Vagina (tissue), 2 donors: ENCODE measurements at places on chromosomes 6 and 20. TPM values are rescaled to one million over a fixed set of nuclear protein-coding genes. Genes with fewer than 3 reads are reported as not detected.
A peak's percentile ranks its signal among the peaks of the same experiment; 100 is the strongest.

GRCh38 chr6:115945306-115945705 is 115.4 kb downstream of the FRK start:
- H3K27ac ChIP-seq: no peak overlapping the region
- no peak overlapping the region for H3K4me3 ChIP-seq
- no peak for DNase-seq
- H3K36me3 ChIP-seq: no peaks in the 10 kb centered on the region

GRCh38 chr6:96816301-96816817 is 20.9 kb downstream of the GPR63 start:
- no peaks in the 10 kb centered on the region for H3K36me3 ChIP-seq
- no peaks in the 10 kb centered on the region for H3K4me1 ChIP-seq
- no peaks in the 10 kb centered on the region for H3K27me3 ChIP-seq
- H3K4me3 ChIP-seq: no peak overlapping the region

- no peak overlapping the region for H3K4me3 ChIP-seq
- no peaks in the 10 kb centered on the region for H3K4me1 ChIP-seq
- H3K27me3 ChIP-seq: no peaks in the 10 kb centered on the region
- no peaks in the 10 kb centered on the region for H3K36me3 ChIP-seq
- H3K27ac ChIP-seq: no peak overlapping the region
- no peak for DNase-seq
These were observed 65.5 kb downstream of the ISM1 start for GRCh38 chr20:13286607-13287006.

- H3K4me1 ChIP-seq: peaks cover 8% of the 10 kb centered on the region
- H3K36me3 ChIP-seq: no peaks in the 10 kb centered on the region
- DNase-seq: no peak
- no peaks in the 10 kb centered on the region for H3K27me3 ChIP-seq
These were observed 32.5 kb downstream of the MYH7B start for GRCh38 chr20:34988191-34988540.

GRCh38 chr6:157226026-157226625 is 97.2 kb downstream of the TMEM242 start:
- peak; percentile 87 for DNase-seq
- peak overlapping the region; percentile 54 for H3K27ac ChIP-seq
- no peaks in the 10 kb centered on the region for H3K27me3 ChIP-seq
- no peaks in the 10 kb centered on the region for H3K4me1 ChIP-seq
- no peaks in the 10 kb centered on the region for H3K36me3 ChIP-seq

DNA sequence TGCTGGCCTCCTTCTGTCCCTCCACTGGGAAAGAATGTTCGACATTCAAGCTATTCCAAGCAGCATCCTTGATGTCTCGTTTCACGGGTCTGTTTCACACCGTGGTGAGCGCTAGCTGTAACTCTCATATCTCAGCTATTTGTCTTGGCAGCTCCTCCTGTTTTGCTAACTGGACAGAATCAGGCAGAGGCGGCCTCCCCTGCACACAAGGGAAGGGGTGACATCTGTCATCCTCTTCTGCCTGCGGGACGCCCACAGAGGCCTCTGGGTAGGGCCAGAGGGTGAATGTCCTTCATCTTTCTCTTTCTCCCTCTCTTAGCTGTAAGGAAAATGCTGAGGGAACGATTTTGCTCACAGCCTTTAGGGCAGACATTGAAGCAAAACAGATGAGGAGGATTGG is 232.8 kb upstream of the GMDS start:
- no peak overlapping the region for H3K4me3 ChIP-seq
- no peak overlapping the region for H3K27ac ChIP-seq
- H3K36me3 ChIP-seq: no peaks in the 10 kb centered on the region

DNA sequence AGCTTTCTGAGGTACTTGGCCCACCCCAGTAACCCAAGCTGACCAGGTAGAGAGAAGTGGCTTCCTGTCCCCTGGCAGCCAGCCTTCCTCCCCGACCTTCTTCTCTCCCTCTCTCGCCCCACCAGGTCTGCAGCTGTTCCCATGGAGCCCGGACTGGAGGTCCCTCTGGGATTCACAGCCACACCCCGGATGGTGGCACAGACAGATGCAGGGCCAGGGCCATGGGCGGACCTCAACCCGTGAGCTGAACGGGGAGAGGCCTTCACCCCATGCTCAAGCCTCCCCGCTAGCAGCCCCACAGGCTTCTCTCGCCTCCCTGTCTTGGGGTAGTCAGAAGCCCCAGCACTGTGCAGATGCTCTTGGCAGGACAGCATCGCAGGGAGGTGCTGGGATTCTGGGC is 41.3 kb downstream of the CPXM1 start:
- no peaks in the 10 kb centered on the region for H3K27me3 ChIP-seq
- no peaks in the 10 kb centered on the region for H3K36me3 ChIP-seq
- no peak for DNase-seq
- peaks cover 5% of the 10 kb centered on the region for H3K4me1 ChIP-seq
- no peak overlapping the region for H3K4me3 ChIP-seq

GRCh38 chr6:130885392-130886192 is 58.4 kb downstream of the SMLR1 start:
- DNase-seq: no peak
- H3K4me1 ChIP-seq: no peaks in the 10 kb centered on the region
- H3K27ac ChIP-seq: no peak overlapping the region
- H3K36me3 ChIP-seq: no peaks in the 10 kb centered on the region
- H3K27me3 ChIP-seq: no peaks in the 10 kb centered on the region
- H3K4me3 ChIP-seq: no peak overlapping the region

Gene ZNF76
- 39.0 TPM for total RNA-seq
